ENCODE measurements at places on chromosomes 5 and 9.

DNA sequence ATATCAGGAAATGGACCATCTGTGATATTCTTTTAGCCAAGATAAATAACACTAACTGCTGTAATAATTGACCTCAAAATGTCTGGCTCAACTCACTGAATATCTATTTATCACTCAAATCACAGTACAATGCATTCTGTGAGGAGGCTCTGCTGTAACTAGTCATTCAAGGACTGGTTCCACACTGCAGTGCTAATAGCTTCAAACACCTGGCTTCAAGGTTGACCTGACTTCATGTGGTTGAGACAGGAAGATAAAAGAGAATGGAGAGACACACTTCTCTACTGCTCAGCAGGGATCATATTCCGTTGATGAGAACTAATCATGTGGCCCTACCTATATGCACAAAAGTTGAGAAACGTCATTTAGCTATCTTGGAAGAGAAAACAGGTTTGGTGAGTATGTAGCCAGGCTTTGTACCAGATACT, 3.4 kb upstream of the RHOBTB3 start:
- DNase-seq, result no peak

GRCh38 chr5:150119421-150120061, 33.2 kb upstream of the CSF1R start:
- DNase-seq, result no peak

DNA sequence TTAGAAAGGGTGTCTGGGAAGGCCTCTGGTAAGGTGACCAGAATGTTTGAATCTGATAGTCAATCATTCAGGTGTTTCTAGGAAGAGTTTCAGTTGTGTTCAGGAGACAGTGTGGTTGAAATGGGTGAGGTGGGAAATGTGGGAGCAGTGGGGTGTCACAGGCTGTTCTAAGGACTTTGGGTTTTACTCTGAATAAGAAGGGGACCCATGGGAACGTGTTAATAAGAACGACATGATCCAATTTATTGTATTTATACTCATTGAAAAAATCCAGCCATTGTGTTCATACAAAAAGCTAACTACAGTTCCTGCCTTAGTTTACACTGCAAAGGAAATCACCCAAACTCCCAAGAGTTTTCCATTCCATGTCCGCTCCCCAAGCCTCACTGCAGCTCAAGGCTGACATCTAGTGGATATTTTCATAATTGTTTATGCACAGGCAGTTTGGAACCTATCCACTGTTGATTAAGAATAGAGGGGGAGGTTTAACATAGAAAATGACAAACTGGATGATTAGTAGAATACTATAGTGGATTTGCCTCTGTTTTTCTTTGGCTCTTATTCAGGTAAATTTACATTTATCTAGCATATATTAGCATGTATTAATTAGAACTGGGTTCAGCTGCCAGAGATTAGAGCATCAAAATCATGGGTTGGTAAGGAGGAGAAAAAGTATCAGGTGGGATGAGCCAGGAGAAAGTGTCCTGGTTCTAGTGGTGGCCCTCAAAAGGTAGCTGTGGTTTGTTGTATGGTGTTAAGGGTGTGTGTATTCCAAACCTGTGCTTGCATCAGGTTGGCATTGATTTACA, 17.7 kb downstream of the CAVIN4 start:
- peak; percentile 16 for DNase-seq

- no peak for DNase-seq
These were observed 28.3 kb downstream of the WHRN start for GRCh38 chr9:114476891-114477469.
